ENCODE measurements at places on chromosomes 5 and 9.

GRCh38 chr5:126778675-126779403 is 1.9 kb downstream of the LMNB1 start:
- DNase-seq = no peak

- DNase-seq = no peak
Observed at GRCh38 chr5:124453221-124454051, 293.0 kb downstream of the ZNF608 start.

- peak; percentile 35 for DNase-seq
Observed at GRCh38 chr5:54905942-54906537, 79.4 kb downstream of the ESM1 start.

DNA sequence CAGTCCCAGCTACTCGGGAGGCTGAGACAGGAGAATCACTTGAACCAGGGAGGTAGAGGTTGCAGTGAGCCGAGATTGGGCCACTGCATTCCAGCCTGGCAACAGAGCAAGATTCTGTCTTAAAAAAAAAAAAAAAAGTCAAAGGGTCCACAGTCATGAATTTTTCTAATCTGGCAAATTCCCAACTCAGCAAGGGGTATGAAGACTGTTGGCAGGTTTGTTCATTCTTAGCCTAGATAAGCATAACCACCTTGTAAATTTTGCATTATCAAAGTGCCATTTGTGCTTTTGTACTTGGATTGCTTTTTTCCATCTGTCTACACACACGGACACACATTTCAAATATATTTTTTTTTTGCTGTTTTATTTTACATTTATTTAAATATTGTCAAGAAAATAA is 299.8 kb upstream of the NUDT12 start:
- no peak for DNase-seq

GRCh38 chr5:77957516-77957915 is 181.4 kb upstream of the TBCA start:
- DNase-seq = no peak

Measured in stimulated activated CD8-positive, alpha-beta memory T cell treated with anti-CD3 and anti-CD28 coated beads, Interleukin-4, amount 100 ng/mL, for 1 hour (primary cell).